Neuronal stem cell (in vitro differentiated cells): ENCODE measurements at places on chromosomes 7 and 10.

GRCh38 chr10:11158080-11158479, 140.4 kb downstream of the CELF2 start:
- DNase-seq, result no peak
- H3K36me3 ChIP-seq, result no peaks in the 10 kb centered on the region
- H3K27me3 ChIP-seq, result no peaks in the 10 kb centered on the region
- peaks cover 12% of the 10 kb centered on the region for H3K4me1 ChIP-seq
- H3K4me3 ChIP-seq, result no peak overlapping the region

- no peaks in the 10 kb centered on the region for H3K27me3 ChIP-seq
- no peak for DNase-seq
- no peaks in the 10 kb centered on the region for H3K4me1 ChIP-seq
- H3K27ac ChIP-seq, result no peak overlapping the region
- H3K4me3 ChIP-seq, result no peak overlapping the region
- H3K36me3 ChIP-seq, result no peaks in the 10 kb centered on the region
These were observed 767.0 kb downstream of the GRM8 start for GRCh38 chr7:126485791-126486190.

DNA sequence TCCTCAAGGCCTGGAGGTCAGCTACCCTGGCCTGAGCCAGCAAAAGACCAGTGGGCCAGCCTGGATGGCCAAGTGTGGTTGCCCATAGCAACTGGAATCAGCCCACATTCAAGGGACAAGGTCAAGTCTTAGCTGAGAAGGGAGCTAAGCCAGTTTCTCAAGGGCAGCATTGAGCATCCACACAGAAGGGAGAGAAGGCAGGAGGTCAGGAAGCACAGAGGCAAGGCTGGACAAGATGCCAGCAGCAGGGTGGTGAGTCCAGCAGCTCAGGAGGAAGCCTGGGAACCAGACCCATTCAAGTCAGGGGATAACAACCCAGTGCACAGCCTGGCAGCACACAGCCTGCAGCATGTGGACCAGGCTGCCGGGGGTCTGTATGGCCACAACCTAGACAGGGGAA, 54.0 kb upstream of the ZMIZ1 start:
- DNase-seq, result no peak
- peaks cover 3% of the 10 kb centered on the region for H3K27me3 ChIP-seq
- H3K36me3 ChIP-seq, result no peaks in the 10 kb centered on the region

DNA sequence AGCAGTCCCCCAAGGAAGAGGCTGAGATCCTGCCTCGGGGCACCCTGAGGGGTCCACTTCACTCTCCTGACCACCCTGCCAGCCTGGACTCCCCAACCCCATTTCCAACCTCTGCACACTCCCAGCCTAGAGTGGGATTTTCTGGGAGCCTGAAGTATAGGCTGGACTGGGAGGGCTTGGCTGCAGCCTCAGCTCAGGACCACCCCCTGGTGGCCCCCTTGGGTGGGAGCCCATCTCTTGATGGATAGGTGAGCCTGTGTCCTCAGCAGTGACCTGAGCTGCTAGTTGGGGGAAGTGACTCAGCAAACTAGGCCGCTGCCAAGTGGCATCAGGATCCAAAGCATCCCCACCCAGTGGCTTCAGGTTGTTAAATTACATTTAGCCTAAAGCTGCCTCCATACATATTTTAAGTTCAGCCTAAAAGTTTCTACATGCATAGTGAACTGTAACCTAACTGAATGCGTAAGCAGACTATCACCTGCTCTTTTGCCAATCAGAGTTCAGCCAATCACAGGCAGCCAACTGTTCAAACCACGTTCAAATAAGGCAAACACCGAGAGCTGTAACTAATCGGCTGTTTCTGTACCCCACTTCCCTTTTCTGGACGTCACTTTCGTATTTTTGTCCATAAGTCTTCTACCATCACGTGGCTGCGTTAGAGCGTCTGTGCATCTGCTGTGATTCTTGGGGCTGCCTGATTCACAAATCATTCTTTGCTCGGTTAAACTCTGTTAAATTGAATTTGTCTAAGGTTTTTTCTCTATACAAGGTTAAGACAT, 144.0 kb downstream of the PLPP4 start:
- no peak overlapping the region for H3K4me3 ChIP-seq
- no peak overlapping the region for H3K27ac ChIP-seq
- H3K4me1 ChIP-seq, result peaks cover 13% of the 10 kb centered on the region
- H3K27me3 ChIP-seq, result no peaks in the 10 kb centered on the region
- H3K36me3 ChIP-seq, result no peaks in the 10 kb centered on the region

GRCh38 chr10:123039632-123039930, 30.8 kb downstream of the ACADSB start:
- no peak overlapping the region for H3K4me3 ChIP-seq
- peaks cover 6% of the 10 kb centered on the region for H3K4me1 ChIP-seq
- no peak for DNase-seq

DNA sequence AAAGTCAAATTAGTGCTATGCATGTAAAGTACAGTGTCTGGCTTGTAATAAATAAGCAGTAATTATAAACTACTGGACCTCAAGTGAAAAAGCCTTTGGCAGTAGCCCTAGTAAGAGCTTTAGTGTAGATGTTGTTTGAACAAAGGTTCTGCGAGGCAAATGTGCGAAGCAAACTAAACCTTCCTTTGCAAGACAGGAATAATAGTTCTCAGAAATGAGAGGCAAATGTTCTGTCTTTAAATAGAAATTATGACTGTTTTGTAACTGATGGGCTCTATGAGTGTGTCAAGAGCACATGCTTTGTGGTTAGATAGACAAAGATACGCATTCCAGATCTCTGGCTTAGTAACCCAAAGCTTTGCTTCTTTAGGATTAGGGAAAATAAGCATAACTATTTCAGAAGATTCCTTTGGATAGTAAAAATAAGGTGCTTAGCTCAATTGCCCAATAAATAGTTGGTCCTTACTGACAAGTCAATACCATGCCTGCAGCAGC, 169.2 kb upstream of the CDC14C start:
- H3K27me3 ChIP-seq, result no peaks in the 10 kb centered on the region
- H3K27ac ChIP-seq, result no peak overlapping the region
- H3K4me1 ChIP-seq, result no peaks in the 10 kb centered on the region
- no peak for DNase-seq

DNA sequence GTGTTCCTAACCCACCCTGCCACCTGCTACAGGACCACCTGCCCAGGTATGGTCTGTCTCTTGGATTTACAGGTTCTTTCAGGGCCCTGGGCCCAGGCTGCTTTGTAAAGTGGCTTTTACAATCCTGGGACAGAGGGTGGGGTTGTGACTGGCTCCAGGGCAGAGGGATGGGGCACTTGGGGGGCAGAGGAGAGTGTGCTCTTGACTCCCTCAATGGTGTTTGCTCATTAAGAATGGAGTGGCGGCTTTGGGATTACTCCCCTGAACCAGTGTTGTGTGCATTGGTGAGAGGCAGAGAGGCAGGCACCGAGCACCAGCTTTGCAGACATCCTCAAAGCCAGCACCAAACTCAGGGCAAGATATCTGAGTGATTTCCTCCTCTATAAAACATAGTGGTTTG, 43.5 kb downstream of the VWA2 start:
- no peaks in the 10 kb centered on the region for H3K27me3 ChIP-seq
- H3K27ac ChIP-seq, result no peak overlapping the region
- no peaks in the 10 kb centered on the region for H3K36me3 ChIP-seq
- no peak overlapping the region for H3K4me3 ChIP-seq
- no peak for DNase-seq

DNA sequence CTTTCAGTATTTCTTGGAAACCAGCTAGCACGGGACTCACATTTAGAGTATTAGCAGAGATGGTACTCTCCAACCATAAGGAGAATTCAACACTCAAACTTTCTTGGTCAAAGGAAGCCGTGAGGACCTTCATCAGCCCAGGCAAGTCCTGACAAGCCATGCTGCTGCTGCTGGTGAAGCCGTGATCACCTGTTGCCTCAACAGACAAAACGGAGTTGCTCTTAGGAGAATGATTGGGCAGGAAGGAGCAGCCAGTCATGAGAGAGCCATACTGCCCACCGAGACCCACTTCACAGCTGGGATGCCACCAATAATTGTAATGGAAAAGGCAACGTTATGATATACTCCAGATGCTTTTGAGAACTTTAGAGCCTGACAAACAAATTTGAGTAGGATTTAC, 60.8 kb upstream of the PLPP4 start:
- no peaks in the 10 kb centered on the region for H3K27me3 ChIP-seq
- no peak overlapping the region for H3K27ac ChIP-seq
- DNase-seq, result no peak
- H3K4me1 ChIP-seq, result no peaks in the 10 kb centered on the region
- no peak overlapping the region for H3K4me3 ChIP-seq
- no peaks in the 10 kb centered on the region for H3K36me3 ChIP-seq

DNA sequence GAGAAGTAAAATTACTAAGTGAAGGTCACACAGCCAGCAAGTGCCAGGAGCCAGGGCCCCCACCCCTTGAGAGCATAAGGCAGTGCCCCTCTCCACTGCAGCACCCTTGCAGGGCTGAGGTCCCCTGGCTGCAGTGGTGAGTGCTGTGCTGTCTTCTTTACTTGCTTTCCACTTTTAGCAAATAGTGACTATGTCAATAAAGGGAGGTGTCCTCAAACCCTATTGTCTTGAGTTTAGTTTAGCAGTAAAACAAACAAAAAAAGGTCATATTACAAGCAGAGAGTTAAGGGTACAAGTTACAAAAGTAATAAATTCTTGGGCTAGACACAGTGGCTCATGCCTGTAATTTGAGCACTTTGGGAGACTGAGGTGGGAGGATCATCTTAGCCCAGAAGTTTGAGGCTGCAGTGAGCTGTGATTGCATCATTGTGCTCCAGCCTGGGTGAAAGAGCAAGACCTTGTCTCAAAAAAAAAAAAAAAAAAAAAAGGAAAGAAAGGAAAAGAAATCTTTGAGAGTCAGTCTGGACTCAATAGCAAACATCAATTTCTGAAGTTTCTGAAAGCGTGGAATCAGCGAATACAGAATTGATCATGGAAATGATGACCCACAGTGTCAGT, 39.0 kb upstream of the KIF5B start:
- no peak for DNase-seq
- H3K4me3 ChIP-seq, result no peak overlapping the region
- no peaks in the 10 kb centered on the region for H3K36me3 ChIP-seq
- H3K27ac ChIP-seq, result no peak overlapping the region
- H3K27me3 ChIP-seq, result no peaks in the 10 kb centered on the region
- H3K4me1 ChIP-seq, result no peaks in the 10 kb centered on the region

- H3K27ac ChIP-seq, result peak overlapping the region; percentile 58
- no peaks in the 10 kb centered on the region for H3K27me3 ChIP-seq
- H3K36me3 ChIP-seq, result peaks cover 97% of the 10 kb centered on the region
- DNase-seq, result no peak
These were observed 26.1 kb downstream of the WAC start for GRCh38 chr10:28558923-28559508.

- no peaks in the 10 kb centered on the region for H3K27me3 ChIP-seq
- DNase-seq, result no peak
- peaks cover 4% of the 10 kb centered on the region for H3K36me3 ChIP-seq
- H3K4me1 ChIP-seq, result peaks cover 5% of the 10 kb centered on the region
- no peak overlapping the region for H3K27ac ChIP-seq
These were observed 70.4 kb upstream of the DNAJB12 start for GRCh38 chr10:72425133-72425532.

DNA sequence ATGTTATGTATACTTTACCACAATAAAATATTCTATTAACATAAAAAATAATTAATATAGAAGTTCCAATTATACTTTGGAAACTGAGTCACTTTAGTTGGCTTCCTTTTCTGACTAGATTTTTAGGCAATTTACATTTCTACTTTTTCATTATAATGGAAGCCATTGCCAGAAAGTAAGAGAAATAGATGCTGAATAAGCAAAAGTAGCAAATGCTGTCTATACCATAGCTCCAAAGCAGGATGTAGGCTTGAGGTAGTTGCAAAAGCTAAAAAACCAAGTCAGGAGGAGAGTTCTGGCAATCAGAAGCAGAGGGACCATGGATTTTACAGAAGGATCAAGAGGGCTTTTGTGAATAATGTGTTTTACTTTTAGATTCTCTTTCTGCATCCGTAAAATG, 262.4 kb upstream of the TMEM229A start:
- DNase-seq, result no peak
- H3K36me3 ChIP-seq, result no peaks in the 10 kb centered on the region
- H3K27ac ChIP-seq, result no peak overlapping the region
- H3K4me1 ChIP-seq, result no peaks in the 10 kb centered on the region

GRCh38 chr7:142440906-142441411, 183.1 kb upstream of the PRSS58 start:
- no peak for DNase-seq
- H3K4me3 ChIP-seq, result no peak overlapping the region
- H3K4me1 ChIP-seq, result no peaks in the 10 kb centered on the region
- H3K27ac ChIP-seq, result no peak overlapping the region
- no peaks in the 10 kb centered on the region for H3K36me3 ChIP-seq
